ENCODE measurements at places on chromosomes 1 and 21.

DNA sequence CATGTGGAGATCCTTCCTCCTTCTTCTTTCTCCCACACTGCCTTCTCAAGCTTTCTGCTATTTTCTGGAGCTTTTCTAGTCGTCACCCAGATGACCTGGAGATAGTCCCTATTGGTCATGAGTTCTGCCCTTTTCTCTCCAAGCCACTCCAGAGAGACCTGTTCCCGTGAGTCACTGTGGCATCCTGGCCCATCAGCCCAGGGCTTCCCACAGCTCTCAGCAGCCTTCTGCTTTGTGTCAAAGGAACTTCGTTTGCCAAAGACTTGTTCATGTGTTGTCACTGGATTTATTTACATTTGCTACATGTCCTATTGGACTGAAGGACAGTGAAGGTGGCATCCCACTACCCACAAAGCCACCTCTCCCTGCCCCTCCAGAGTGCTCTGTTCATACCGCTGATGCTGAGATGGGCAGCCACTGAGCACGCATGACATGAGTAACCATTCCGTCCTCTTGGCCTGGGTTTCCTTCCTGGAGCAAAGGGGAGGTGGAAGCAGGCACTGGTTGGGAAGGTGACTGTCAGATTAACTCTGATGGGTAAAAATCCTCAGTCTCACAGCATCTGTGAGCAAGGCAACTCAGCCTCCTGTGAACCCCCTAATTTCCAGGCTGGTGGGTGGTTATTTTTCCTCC lies 119.2 kb downstream of the EDEM3 start:
- DNase-seq = no peak

DNA sequence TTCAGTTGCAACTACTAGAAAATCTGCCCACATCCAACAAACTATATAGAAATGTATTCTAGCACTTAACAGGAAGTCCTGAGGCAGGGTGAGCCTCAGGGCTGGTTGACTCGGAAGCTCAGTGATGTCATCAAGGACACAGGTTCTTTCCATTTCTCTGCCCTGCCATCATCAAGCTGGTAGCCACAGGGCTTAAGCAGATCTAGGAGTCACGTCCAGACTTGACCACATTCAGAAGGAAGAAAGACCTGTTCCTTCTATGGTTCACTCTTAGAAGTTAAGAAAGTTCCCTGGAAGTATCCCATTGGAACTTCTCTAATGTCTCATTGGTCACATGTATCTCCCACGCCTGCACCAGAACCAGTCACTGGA lies 438.1 kb downstream of the PRDM2 start:
- DNase-seq = peak; percentile 26

GRCh38 chr1:226485192-226485591 lies 63.4 kb upstream of the STUM start:
- no peak for DNase-seq

DNA sequence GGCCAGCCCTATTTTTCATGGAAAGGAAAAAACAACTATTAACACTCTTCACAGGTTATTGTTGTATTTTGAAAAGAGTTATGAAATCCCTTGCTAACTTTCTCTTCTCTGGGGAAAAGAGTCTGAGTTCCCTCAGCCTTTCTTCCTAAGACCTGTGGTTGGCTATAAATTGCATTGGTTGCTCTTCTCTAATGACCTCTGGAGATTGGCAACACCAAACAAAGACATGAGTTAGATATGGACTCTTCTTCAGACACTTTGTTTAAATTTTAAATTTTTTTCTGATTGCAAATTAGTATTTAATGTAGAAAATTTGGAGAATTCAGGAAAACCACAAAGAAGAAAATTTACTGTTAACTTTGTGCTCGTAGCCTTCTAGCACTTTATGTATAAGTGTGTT lies 275.7 kb downstream of the PBX1 start:
- no peak for DNase-seq

DNA sequence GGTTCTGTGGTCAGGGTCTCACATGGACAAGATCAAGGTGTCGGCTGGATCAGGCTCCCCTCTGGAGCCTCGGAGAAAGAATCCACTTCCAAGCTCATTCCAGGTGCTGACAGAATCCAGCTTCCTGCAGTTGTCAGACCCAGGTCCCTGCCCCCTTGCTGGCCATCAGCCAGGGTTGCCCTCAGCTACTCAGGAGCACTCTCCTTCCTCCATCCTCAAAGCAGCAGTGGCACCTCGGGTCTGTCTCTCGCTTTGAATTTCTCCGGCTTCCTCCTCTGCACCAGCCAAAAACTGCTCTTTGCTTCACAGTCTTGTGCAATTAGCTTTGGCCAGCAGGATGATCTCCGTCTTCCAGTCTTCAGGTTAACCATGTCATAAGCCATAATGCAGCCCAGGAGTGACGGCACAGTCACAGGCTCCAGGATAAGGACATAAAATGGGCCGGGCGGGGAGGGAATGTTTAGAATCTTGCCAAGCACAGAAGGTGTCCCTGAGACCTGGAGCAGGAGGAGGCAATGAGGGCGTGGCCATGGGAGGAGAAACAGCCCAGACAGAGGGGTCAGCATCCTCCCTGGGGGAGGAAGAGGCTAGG lies 79.4 kb upstream of the SLC25A33 start:
- no peak for DNase-seq

- DNase-seq = no peak
Measured at GRCh38 chr1:203081465-203082230, 4.2 kb downstream of the MYOG start.

- DNase-seq = no peak
Measured at GRCh38 chr1:198620218-198620617, 18.6 kb upstream of the PTPRC start.

DNA sequence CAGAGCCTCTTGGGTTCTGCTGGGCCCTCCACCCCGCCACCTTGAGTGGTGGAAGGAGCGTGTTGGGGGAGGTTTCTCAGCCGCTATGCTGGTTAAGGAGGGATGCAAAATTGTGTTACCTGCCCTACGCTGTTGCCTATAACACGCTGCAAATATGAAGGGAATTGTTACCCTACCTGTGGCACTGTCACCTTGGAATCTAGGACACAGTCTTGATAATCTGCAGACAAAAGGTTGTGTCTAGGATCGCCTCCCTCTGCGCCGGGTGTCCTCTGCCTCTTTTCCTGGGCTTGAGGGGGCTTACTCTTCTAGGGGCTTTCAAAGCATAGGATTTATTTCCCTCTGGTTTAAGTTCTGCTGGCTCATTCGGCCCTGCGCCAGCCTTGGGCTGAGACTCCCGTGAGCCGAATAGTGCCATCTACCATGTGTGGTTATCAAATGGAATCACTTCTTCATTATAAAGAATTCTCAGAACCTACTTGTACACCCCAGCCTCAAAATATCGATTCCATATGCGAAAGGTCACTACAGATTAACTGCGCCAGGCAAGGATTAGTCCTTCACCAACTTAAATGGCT lies 697 bp downstream of the SLC22A15 start:
- peak; percentile 30 for DNase-seq

GRCh38 chr1:155185783-155186066 lies 12.1 kb downstream of the TRIM46 start:
- no peak for DNase-seq

- DNase-seq = no peak
Measured at GRCh38 chr1:225813214-225813964, 3.5 kb downstream of the EPHX1 start.

GRCh38 chr1:114077188-114077587 lies 76.5 kb downstream of the SYT6 start:
- no peak for DNase-seq

DNA sequence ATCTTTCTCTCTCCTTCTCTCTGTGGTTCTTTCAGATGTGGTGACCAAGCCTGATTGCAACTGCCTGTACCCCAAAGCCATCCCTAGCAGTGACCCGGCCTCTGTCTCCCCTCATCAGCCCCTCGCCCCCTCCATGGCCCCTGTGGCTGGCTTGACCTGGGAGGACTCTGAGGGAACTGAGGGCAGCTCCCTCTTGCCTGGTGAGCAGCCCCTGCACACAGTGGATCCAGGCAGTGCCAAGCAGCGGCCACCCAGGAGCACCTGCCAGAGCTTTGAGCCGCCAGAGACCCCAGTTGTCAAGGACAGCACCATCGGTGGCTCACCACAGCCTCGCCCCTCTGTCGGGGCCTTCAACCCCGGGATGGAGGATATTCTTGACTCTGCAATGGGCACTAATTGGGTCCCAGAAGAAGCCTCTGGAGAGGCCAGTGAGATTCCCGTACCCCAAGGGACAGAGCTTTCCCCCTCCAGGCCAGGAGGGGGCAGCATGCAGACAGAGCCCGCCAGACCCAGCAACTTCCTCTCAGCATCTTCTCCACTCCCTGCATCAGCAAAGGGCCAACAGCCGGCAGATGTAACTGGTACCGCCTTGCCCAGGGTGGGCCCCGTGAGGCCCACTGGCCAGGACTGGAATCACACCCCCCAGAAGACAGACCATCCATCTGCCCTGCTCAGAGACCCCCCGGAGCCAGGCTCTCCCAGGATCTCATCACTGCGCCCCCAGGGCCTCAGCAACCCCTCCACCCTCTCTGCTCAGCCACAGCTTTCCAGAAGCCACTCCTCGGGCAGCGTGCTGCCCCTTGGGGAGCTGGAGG lies 12.7 kb downstream of the CSF1 start:
- DNase-seq = no peak

GRCh38 chr1:54671985-54672608 lies 30.5 kb downstream of the MROH7 start:
- DNase-seq = peak; percentile 71

DNA sequence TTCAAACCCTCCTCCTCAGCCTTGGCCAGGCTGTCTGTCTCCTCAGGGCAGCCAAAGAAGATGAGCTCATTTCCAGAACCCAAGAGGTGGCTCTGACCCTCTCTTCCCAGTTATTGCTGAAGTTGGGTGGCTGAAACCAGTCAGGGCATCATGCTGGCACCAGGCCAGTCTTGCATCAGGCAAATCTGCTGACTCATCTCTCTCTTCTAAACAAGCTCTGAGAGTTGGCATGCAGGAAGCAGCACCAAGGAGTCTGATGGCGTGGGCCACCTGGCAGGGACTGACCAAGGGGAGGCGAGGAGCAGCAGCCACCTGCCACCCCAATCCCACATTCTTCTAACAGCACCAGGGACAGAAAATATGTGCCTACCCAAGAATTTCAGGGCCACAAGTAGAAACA lies 104.8 kb upstream of the ATP1A1 start:
- DNase-seq = peak; percentile 85

GRCh38 chr1:206909883-206910318 lies 11.8 kb downstream of the FCMR start:
- no peak for DNase-seq

DNA sequence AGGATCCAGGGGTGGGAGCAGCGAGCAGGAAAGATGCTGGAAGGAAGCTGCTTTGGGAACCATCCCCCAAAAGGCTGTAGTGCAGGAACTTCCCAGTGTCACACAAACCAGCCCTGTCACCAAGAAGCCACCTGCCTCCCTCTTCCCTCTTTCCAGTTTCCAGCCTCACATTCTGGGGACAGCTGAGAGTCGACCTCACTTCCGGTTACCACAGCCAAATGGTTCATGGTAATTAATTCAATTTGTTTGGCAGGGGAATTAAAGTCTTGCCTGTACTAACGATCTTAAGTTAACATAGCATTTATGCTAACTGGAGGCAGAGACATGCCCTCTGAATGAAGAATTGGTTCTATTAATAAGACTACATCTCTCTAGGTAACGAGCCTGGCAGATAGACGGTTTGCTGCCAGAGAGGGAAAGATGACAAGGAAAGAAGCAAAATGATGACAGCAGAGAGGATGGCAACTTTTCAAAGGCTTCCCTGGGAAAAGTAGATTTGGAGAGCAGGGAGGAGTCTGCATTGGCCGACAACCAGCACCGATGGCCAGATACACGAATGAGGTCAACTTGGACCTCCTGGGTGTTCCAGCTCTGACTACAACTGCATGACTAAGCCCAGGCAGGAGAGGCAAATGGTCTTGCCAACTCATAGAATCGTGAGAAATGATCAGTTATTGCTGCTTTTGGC lies 64.1 kb downstream of the TMCO4 start:
- peak; percentile 31 for DNase-seq

- DNase-seq = no peak
Measured at GRCh38 chr1:221170171-221170570, 290.9 kb downstream of the HLX start.

All from urothelium cell line (cell line).